RKO (cell line): ENCODE measurements at places on chromosomes 6 and 20.
A peak's percentile ranks its signal among the peaks of the same experiment; 100 is the strongest.

GRCh38 chr6:100262086-100262485 lies 202.6 kb downstream of the SIM1 start:
- no peak for DNase-seq

- DNase-seq, result no peak
Observed at GRCh38 chr6:151551223-151551857, 57.5 kb downstream of the CCDC170 start.

DNA sequence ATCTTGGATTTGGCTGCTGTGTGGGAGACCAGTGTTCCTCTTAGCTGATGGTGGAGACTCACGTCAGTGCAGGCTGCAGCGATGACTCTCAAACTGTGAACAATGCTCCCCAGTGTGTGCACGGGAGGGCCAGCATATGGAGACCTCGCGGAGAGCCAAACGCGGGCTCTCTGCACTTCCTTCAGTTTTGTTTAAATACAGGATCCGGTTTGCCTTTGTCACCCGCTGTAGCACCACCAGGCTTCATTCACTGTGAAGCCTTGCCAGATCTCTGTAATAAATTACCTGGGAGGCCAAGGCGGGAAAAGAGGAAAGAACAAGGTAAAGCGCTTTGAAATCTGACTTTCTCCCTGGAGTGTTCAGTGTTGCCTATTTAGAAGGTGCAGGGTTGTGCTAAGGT lies 30.7 kb upstream of the TMEM14A start:
- DNase-seq, result no peak

DNA sequence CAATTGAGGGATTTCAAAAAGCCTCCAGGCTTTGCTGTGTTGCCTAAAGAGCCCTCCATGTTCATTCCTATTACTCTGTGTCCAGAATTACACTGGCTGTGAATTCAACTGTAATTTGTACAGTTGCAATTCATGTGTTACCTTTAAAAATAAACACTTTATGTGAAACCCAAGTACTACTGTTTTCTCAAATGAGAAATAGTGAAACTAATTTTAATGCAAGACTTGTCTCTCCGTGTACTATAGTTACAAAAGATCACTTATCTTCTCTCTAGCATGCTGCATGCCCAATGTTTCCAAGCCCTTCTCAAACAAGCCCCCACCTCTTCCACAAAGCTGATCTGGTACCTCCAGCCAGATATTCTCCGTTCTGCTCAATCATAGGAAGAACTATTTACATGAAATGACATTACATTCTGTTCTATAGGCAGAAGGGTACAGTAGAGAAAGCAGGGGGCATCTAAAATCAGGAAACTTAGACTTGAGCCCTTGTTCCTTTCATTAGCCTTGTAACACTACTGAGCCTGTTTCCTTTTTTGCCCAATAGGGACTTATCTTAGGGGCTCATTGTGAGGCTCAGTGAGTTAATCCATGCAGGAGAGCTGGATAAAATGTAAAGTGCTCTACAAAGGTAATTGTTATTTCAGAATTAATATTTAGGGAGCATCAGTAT lies 12.3 kb upstream of the COL9A1 start:
- no peak for DNase-seq

DNA sequence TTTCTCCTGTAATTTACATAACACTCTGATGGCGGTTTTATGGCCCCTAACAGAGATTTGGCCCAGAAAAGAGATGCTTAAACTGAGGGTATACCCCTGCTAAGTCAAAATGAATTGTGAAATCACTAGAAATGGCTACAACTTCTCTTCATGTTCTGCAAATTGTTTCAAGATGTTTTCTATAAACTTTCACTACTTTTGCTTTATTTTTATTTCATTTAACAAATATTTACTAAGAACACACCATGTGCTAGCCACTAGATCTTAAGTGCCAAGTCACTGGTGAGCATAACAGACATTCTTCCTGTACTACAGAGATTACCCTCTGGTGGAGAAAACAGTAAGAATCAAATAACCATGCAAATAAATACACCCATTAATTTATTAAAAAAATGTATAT lies 87.6 kb downstream of the KCNQ5 start:
- DNase-seq, result no peak

- no peak for DNase-seq
Observed at GRCh38 chr6:39093149-39093708, 21.8 kb downstream of the SAYSD1 start.

GRCh38 chr20:62127799-62128198 lies 5.5 kb downstream of the LSM14B start:
- no peak for DNase-seq

- DNase-seq, result no peak
Observed at GRCh38 chr6:133854364-133855275, 34.3 kb upstream of the TCF21 start.

GRCh38 chr6:121879149-121879548 lies 443.7 kb downstream of the GJA1 start:
- DNase-seq, result no peak

DNA sequence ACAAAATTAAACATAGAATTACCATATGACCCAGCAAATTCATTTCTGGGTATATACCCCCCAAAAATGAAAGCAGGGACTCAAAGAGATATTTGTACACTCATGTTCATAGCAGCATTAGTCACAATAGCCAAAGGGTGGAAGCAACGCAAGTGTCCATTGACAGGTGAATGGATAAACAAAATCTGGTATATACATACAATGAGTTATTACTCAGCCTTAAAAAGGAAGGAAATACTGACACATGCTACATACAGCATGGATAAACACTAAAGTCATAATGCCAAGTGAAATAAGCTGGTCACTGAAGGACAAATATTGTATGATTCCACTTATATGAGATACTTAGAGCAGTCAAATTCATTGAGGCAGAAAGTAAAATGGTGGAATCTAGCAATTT lies 5.3 kb upstream of the STX11 start:
- DNase-seq, result no peak

GRCh38 chr6:148564494-148565035 lies 182.3 kb upstream of the UST start:
- DNase-seq, result no peak

- DNase-seq, result peak; percentile 74
Observed at GRCh38 chr20:9392892-9393857, 121.2 kb upstream of the LAMP5 start.

- no peak for DNase-seq
Observed at GRCh38 chr20:29472606-29473005, 1784.9 kb upstream of the DEFB115 start.

GRCh38 chr20:33000802-33001466 lies 3.3 kb downstream of the SUN5 start:
- no peak for DNase-seq

- DNase-seq, result peak; percentile 76
Observed at GRCh38 chr6:116424001-116424400, 37.2 kb upstream of the CALHM6 start.

- DNase-seq, result no peak
Observed at GRCh38 chr6:159059141-159059540, 14.3 kb upstream of the TAGAP start.

DNA sequence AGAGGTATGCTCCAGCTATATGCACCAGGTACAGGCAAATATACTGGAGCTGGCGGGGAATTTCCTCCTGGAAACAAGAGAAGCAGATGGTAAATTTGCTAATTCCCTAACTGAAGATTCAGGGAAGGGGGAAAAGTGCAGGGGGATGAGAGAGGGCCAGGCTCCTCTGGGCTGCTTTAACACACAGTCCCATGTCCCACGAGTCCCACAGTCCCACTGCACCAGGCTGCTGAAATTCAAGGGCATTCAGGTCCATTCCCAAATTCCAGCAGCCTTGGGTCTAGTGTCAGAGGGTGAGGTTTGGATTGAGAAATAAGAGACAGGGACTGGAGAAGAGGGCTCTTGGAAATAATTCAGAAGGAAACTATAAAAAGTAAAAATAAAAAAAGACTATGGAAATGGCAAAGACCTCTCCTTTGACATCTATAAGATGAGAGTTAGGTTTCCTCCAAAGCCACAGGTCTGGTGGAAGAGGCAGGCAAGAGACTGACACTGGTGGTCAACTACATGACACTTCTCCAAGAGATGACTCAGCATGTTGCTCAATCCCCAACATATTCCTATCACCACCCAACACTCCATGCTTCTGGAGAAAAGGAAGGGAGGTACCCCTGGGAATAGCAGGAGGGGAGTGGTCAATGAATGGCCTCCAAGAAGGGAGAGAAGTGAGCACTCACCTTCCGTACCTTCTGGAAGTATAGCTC lies 69.2 kb downstream of the TRAM2 start:
- DNase-seq, result no peak

DNA sequence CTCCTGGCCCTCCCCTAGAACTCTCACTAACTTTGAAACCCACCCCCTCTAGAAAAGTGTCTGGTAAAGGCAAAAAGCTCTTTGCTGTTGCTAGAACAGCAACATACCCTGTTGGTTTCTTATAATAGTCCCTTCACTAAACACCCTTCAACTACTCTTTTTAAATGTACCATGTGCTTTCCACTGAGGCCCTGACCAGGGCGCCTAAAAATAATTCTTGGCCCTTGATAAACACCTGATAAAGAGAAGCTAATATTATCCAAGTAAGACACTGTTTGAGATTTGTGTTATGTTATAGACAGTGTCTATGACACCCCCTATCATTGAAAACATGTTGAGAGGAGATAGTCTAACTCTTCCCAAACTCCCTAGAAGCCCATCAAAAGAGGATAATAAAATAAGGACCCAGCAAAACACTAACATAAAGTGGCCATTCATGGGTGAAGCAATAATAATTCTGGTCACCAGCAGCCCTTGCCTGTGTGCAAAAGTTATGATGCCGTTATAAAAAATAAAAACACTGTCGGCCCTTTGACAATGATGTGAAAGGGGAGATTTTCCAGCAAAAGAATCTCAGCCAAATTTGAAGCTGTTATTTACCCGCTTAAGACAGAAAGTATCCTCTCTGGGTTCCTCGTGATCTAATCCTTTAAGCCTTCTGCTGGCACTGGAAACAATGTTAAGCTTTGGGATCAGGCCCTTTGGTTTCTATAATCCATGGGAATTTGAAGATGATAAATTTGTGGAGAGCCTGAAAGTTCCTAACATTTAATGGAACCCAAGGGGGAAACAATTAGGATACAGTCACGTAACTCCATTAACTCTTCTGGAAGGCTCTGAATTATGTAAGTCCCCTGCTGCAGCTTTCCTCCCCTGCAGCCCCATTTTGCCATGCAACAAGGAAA lies 122.6 kb upstream of the PLCB4 start:
- DNase-seq, result no peak

DNA sequence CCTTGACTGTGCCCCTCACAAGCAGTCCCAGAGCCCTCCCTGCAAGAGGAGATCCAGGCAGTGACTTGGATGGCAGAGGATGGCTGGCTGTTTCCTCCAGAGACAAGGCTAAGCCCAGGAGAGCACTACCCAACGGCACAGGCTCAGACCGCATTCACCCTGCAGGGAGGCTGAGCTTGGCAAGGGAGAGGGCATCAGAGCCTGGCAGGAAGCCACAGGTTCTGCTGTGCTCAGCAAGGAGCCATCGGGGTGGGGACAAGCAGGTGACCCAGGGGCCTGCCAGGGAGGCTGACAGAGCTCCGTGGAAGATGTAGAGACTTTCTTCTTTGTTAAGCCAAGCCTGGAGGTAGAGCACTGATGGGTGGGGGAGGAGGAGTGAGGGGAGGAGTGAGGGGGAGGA lies 159.2 kb upstream of the CST7 start:
- DNase-seq, result no peak

DNA sequence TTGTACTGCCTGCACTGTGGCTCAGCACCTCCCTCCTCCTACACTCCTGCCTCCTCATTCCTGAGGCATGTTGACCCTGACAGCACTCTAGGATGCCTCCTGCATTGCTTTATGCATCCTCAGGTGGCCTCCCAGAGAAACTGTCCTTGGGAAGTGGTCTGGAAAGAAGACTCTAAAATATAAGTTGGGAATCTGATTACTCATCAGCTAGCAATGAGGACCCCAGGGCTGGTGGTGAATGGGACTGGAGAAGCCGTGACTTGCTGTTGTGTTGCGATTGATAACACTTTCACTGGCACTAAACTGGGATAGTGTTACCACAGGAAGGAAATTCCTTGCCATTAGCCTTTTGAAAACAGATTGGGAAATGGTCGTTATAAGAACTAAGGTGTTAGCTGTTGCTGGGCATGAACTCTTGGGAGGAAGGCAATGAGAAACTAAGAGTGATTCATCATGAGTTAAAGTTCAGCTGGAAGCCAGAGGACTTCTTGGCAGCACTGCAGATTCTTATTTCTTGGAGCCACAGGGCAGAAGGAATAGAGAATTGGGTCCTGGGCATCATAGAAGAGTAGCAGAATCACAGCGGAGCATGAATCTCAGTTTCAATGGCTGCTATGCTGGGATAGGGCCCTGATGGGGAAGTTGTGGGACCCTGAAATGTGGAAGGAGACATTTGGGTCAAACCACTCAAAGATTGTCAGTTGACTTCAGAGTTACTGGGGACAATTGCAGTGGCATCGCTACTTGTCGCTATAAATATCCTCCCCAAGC lies 10.1 kb upstream of the SIRPD start:
- DNase-seq, result peak; percentile 34

DNA sequence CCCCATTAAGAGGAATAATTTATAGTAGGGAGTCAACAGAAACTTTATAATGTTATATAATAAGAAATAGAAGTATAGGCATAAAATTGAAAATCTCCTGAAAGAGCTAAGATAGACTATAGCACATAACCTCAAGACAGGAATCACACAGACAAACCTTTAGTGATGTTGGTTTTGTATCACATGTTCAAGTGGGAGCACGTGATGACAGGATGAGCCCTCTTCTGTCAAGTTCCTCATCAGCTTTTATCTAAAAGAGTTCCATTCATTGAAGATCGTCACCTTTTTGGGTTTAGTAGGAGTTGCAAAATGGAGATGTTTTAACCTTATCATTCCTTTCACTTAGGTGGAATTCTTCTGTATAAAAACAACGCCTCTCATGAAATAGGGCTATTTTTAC lies 127.0 kb downstream of the MCHR2 start:
- DNase-seq, result no peak

GRCh38 chr6:166643891-166644590 lies 17.0 kb upstream of the RPS6KA2 start:
- no peak for DNase-seq

DNA sequence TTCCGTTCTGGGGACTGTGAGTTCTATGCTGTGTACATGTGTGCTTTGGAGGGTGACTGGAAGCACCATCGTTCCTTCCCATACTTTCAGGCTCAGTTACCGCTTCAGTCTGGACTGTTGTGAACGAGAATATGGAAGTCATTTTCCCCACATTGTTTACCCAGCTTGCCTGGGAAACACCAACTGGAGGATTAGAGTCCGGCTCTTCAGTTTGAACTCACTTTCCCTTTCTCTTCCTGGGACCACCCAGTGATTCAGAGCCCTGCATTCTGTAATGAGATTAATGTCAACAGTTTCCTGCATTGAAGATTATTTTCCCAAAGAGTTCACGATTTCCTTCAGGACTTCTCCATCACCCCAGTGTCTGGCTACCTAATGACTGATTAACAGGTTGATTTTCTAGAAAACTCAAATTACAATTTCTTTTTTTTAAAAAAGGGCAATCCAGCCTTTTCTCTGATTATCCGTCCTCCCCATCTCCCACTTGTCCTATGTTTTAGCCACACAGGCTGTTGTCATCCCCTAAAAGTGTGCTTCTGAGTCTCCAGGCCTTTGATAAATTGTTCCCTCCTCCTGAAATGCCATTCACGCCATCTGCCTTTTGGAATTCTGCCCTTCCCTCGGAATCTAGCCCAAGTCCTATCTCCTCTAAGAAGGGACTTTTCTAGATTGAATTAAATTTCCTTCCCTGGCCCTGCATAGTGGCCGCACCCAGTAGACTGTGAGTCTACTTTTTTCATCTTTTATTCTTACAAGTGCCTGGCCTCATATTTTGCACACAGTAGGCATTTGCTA lies 3.3 kb upstream of the TAGAP start:
- DNase-seq, result no peak

GRCh38 chr20:3141757-3142156 lies 17.9 kb downstream of the FASTKD5 start:
- DNase-seq, result no peak

- DNase-seq, result peak; percentile 3
Observed at GRCh38 chr6:160795721-160796120, 93.7 kb downstream of the PLG start.
